ENCODE measurements at places on chromosomes 4 and X.

- no peak for DNase-seq
Observed at GRCh38 chr4:1168191-1169101, 3.9 kb downstream of the SPON2 start.

- no peak for DNase-seq
Observed at GRCh38 chrX:13574600-13574999, 5.2 kb downstream of the EGFL6 start.

DNA sequence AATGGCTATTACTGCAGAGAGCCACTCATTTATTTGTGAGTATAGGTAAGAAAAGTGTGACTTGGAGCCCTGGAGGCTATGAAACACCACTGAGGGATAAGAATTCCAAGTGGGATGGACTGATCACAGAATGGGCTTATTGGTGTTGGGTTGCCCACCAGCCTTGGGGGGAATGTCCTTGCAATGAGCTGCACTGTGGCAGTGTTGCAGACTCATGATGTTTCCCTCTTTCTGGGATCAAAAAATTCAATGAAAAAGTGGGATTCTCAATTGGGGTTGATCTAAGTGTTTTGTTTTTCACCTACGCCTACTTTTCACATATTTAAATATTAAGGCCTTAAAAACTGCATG is 1024.5 kb upstream of the PCDH10 start:
- no peak for DNase-seq

DNA sequence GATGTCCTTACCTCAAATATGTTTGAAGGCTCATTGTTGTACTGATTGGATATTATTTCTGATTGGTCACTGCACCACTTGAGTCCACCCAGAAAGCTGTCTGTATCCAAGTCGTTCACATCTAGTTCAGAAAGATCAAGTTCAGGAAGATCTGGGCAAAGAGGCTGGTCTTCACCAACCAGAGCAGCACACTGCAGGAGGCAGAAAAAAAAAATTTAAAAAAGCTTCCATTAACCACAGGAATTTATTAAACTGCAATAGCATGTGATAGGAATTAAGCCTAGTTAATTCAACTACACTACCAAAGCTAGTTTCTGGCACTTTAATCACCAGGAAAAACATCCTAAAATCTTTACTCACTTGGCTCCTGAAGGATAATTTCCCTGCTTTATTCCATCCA is 5.1 kb downstream of the PPARGC1A start:
- no peak for DNase-seq

- DNase-seq = peak; percentile 17
Observed at GRCh38 chrX:26783512-26784225, 567.7 kb downstream of the MAGEB5 start.

GRCh38 chr4:83012200-83012686 is 1.6 kb upstream of the LIN54 start:
- peak; percentile 70 for DNase-seq

GRCh38 chr4:123127875-123128274 is 205.5 kb upstream of the NUDT6 start:
- no peak for DNase-seq

DNA sequence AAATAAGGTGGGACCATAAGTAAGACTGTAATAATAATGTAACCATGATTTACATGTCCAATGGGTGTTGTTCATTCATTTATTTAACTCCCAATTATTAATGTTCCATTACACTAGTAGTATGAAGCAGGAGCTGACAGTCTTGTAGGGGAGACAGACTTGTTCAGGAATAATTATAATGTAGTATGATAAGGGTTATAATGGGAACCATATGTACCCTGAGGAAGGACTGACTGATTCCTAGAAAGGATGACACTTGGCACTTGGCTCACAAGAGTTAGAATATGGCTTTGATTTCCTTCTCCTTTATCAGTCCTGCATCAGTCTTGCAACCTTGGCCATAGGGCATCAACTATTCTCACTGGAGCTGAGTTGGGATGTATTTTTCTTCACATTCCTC is 24.2 kb downstream of the PCDH7 start:
- DNase-seq = no peak

- DNase-seq = no peak
Observed at GRCh38 chr4:95728145-95728544, 111.7 kb upstream of the PDHA2 start.

DNA sequence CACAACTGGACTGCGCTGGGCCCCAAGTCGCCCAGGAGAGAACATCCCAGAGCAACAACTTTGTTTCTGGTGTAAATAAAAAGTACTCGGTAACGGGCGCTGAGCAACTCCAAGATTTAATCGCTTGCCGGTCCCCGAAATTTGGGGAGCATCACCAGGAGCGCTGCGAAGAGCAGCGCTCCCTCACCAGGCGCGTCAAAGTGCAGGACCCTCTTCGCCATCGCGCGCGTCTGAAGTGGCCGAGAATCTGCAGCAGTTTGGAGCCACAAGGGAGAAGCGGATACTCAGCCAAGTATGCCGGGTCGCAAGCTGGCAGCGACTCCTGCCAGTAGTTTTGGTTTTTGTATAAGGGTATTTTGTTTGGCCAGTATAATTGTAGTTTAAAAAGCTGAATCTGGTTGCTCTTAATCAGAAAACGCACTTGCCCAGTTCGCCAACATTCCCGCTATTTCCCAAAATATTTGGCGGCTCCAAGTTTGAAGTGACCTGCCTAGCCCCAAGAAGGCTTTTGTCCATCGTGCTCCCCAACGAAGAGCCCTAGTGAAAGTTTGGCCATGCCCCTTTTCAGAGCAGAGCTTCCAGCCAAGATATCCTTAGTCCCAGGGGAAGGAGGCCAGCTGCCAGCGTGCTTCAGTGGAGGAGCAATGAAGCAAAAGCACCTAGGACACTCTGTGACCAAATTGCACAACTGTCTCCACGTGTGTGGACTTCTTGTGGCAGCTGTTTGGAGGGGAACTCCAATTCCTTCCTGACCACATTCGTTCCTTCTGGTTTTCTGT is 557 bp upstream of the KDR start:
- DNase-seq = no peak

- DNase-seq = no peak
Observed at GRCh38 chr4:26060286-26060685, 146.3 kb downstream of the SMIM20 start.

GRCh38 chr4:185535612-185536410 is 504 bp upstream of the PDLIM3 start:
- DNase-seq = no peak

Measured in activated T-cell treated with anti-CD3 and anti-CD28 coated beads, Interleukin-2, amount 50 U/mL, for 48 hours (primary cell).